NCI-H526 treated with DMSO at 0.1 percent for 48 hours (cell line): ENCODE measurements at places on chromosomes 11 and 22.
A peak's percentile ranks its signal among the peaks of the same experiment; 100 is the strongest.

GRCh38 chr11:62539238-62539925 is 7.2 kb downstream of the AHNAK start:
- DNase-seq = peak; percentile 48

DNA sequence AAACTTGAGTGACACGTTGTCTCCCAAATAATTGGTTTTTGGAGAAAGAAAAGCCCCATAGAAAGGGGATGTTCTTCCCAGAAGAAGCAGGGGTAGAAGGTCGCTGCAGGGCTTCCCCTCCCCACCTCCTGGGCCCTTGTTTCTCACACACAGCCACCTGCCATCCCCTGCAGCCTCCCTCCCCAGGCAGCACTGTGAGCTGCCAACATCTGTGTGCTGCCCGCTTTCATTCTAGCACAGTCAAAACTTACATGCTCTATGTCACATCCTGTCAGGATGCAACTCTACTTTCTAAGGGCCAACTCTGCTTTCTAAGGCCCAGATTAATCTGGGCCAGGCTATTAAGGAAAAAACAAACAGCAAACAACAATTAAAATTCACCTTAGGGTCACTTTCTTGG is 309.4 kb upstream of the ZC3H12C start:
- DNase-seq = no peak

- no peak for DNase-seq
These were observed 315.8 kb downstream of the CTTN start for GRCh38 chr11:70713988-70714665.

DNA sequence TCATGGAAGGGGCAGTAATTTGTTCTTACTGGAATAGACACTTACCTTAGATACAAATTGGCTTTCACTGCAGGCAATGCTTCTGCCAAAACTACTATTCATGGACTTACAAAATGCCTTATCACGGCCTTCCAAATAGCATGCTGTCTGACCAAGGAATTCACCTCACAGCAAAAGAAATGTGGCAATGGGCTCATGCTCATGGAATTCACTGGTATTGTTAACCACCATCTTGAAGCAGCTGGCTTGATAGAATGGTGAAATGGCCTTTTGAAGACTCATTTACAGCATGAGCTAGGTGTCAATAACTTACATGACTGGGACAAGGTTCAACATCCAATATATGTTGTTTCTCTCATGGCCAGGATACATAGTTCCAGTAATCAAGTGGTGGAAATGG is 21.9 kb downstream of the OR5B21 start:
- DNase-seq = no peak

GRCh38 chr11:87275176-87275575 is 237.4 kb downstream of the TMEM135 start:
- no peak for DNase-seq

GRCh38 chr22:43293259-43293654 is 49.9 kb downstream of the SCUBE1 start:
- DNase-seq = no peak

GRCh38 chr11:85886089-85887056 is 31.2 kb downstream of the CCDC83 start:
- no peak for DNase-seq

- no peak for DNase-seq
These were observed 45.7 kb downstream of the TXN2 start for GRCh38 chr22:36435516-36436415.

- peak; percentile 20 for DNase-seq
These were observed 16.6 kb downstream of the ASRGL1 start for GRCh38 chr11:62353841-62354240.

DNA sequence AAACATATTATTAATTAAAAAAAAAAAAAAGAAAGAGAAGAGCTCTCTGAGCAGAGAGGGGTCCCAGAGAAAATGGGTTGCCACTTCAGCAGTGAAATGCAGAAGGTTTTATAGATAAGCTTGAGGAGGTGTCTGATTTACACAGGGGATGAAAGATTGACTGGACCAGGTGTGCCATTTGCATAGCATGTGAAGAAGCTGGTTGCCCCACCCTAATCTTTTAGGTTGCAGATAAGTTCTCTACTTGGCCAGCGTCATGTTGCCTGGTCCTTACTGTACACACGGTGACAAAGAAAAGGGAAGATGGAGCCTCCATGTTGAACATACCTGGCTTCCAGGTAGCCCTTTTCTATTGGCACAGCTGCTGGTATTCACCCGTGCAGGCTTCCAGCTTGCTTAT is 41.4 kb downstream of the MS4A2 start:
- DNase-seq = peak; percentile 57

DNA sequence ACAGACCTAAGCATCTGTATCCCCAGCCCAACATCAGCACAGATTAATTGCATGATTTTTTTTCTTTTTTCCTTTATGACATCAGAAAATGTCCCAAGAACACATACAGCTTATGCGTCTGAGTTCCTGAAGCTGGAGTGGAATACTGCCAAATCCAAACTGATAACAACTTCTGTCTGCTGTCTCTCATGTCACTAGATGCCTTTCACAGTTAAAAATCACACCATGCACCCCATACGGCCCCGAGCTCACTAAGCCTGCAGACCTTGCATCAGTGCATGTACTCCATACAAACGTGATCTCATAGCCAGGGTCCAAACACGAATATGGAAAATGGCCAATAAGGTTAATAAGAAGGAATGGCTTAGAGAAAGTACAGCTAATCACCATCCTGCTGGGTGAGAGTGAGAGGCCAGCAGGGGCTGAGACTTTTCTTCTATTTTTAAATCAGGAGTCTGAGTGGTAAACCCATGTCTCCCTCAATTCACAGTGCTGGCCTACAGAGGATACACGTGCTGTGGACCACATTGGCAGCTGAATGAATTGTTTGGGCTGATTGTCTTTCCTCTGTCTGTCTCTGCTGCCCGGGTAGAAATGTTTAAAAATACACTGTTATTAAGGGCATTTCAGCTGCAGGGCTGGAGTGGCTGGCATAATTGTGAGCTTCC is 350.6 kb upstream of the RAG2 start:
- no peak for DNase-seq

DNA sequence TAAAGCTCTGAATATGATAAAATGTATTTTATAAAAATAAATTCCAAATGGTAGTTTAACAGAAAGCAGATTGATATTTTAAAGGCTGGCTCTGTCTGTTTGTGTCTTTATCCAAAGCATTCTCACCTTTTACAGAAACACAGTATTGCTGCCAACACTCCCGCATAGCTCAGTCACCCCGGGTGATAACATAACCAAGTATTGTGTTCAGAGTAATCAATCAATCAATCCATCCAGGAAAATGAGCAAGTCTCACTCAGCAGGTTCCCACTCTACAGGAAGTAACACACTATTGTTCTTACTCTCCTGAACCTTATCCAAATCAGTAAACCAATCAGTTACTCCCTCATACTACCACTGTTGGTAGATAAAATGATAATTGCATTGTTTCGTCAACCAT is 203.4 kb downstream of the LRRC4C start:
- DNase-seq = no peak

- peak; percentile 89 for DNase-seq
These were observed at the start of gene SFI1 for GRCh38 chr22:31496007-31496734. SFI1 (plus strand) TSS chr22:31496536; CDS start chr22:31508285, 11,749 bp downstream.

GRCh38 chr22:36017651-36018091 is 11.0 kb downstream of the RBFOX2 start:
- DNase-seq = peak; percentile 62

DNA sequence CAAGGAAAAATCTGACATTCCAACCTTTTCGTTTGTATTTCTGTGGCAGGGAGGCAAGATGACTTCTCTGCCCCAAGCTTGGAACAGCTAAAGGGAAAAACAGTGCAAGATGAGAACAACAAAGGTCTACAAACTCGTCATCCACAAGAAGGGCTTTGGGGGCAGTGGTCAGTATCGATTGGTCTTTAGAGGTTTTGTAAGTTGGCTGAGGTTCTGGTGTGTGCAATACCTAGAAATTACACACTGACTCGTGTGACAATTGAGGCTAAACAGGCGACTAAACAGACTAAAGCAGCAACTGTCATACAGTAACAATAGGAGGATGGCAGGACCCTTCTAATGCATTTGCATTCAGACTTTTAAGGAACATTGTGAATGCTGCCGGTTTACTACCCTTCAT is 994 bp downstream of the DEPDC5 start:
- no peak for DNase-seq

DNA sequence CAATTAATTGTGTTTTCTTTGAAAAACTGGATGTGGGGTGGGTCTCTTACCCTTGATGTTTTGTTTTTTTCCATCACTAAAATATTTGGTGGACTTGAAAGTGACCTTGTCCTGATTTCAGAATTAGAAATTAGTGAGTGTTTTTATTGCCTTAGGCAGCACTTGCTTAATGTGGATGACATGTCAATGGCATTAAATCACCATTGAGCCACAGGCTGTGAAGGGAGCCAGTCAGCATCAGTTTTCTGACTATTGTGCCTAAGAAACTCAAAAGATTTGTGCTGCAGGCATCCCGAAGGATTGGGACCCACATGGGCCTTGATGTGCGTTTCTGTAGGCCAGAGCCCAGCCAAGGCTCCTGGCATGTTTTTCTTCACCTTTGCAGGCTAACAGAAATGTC is 53.8 kb downstream of the SWAP70 start:
- no peak for DNase-seq

GRCh38 chr22:37329238-37330140 is 47.2 kb downstream of the CYTH4 start:
- DNase-seq = no peak

DNA sequence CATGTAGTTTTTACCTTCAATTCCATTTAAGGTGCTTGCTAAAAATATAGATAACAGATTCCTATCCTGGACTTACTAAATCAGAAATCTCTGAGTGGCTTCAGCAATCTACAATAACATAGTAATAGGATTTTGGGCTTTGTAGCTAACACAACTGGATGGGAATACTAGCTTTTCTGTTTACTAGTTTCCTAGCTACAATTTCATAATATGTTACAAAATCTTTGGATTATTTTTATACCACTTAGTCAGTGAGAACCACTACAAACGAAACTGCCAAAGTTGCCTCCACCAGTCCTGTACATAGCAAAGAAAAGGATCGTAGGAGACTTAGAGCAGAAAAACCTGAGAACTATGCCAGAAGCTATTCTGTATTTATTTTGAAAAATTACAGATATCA is 87.7 kb upstream of the ANO3 start:
- DNase-seq = no peak

- peak; percentile 19 for DNase-seq
These were observed 13.6 kb downstream of the MRPL21 start for GRCh38 chr11:68889948-68890446.

- DNase-seq = no peak
These were observed 1.2 kb upstream of the CDPF1 start for GRCh38 chr22:46251266-46251665.

GRCh38 chr11:77411717-77412441 is 62.0 kb downstream of the PAK1 start:
- DNase-seq = peak; percentile 30

DNA sequence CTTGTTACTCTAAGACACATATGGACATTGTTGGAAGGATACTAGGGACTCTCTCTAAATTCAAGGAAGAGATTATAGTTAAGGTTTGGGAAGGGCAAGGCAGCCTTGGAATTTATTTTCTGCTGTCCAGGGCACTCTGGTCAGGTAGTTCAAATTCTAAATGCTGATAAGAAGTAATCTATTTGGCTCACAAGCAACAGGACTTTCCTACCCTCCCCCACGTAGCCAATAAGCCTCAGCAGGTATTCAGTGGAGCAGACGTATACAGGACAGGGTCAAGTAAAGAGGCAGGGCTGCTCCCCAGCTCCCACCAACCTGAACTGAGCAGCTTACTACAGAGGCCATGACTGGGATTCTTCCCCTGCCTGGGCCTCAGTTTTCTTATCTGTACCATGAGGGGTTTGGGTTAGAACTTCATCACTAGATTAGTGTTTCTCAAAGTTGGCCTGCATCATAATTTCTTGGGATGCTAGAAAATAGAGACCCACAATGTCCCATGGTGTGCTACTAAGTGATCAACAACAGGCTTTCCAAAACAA is 6.1 kb upstream of the INSC start:
- DNase-seq = no peak

- DNase-seq = no peak
These were observed 21.4 kb upstream of the SOX6 start for GRCh38 chr11:16377746-16378145.

DNA sequence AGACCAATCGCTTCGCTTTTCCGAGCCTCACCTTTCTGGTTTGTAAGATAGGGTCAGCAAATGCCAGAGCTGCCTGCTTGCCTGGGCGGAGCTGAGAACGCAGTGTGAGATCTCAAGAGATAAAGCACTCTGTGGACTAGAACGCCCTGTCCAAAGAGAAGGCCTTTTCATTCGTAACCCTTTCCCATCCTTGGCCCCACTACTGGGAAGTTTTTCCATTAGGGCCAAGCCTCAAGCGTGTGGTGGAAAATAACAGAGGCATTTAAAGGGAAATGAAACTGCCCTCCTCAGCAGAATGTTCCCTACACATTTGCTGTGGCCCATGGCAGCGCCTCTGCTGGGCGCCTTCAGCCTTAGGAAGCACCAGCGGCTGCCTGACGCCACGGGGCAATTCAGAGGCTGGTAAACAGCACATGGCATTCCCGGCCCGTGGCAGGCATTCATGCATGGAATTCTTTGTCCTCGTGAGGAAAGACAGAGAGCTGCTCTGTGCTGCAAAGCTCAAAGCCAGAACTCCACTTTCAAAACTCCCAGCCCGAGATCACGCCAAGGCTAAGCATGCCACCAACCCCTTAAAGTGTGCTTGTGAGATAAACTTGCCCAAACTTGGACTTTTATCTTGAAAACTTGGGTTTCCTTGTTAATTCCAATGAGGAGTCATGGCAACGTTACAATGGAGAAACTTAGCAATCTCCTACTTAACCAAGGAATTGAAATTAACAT is 38.1 kb downstream of the AHNAK start:
- peak; percentile 91 for DNase-seq

DNA sequence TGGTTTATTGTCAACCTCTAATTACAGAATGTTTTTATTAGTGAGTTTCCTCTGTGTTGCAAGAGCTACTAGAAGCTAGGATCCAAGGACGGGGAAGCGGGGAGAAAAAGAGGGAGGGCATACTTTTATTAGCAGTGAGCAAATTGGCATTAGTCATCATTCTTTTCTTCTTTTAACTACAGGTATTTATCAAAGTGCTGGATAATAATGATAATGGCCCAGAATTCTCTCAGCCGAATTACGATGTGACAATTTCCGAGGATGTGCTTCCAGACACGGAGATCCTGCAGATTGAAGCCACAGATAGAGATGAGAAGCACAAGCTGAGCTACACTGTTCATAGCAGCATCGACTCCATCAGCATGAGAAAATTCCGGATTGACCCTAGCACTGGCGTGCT is 179.7 kb upstream of the MTNR1B start:
- DNase-seq = no peak

- no peak for DNase-seq
These were observed 33.9 kb downstream of the ARHGAP1 start for GRCh38 chr11:46666516-46666915.
